Nasal cavity respiratory epithelium epithelial cell of viscerocranial mucosa (primary cell): ENCODE measurements at places on chromosomes 4 and X. TPM values are rescaled to one million over a fixed set of nuclear protein-coding genes. Genes with fewer than 3 reads are reported as not detected.

TLR1 gene
- 0.34 and 0.78 TPM in 2 replicates for total RNA-seq

ADH1C gene
- total RNA-seq = 0.21 TPM in 1 of 2 replicates, not detected in the other

SHROOM4 gene
- 0.34 and 2.8 TPM in 2 replicates for total RNA-seq

ADH4 gene
- total RNA-seq = not detected in 2 replicates

SMR3A gene
- not detected in 2 replicates for total RNA-seq

CACNA1F gene
- total RNA-seq = under 0.01 and 0.07 TPM in 2 replicates

COX7B2 gene
- total RNA-seq = not detected in 2 replicates

KIAA1210 gene
- total RNA-seq = not detected in 2 replicates

CORIN gene
- 0.34 and 0.78 TPM in 2 replicates for total RNA-seq

CC2D2A gene
- 6.2 and 8.3 TPM in 2 replicates for total RNA-seq

NXF3 gene
- under 0.01 TPM in 1 of 2 replicates, not detected in the other for total RNA-seq

SLC30A9 gene
- total RNA-seq = 49.2 and 69.7 TPM in 2 replicates

CXorf65 gene
- not detected in 2 replicates for total RNA-seq

SMIM9 gene
- total RNA-seq = not detected in 2 replicates

GPR82 gene
- not detected in 2 replicates for total RNA-seq

EGF gene
- total RNA-seq = 0.34 and 2.7 TPM in 2 replicates

TCEAL9 gene
- total RNA-seq = 59.6 and 61.9 TPM in 2 replicates

TMEM128 gene
- total RNA-seq = 22.6 and 35.5 TPM in 2 replicates

CXCL1 gene
- 4.1 and 88.6 TPM in 2 replicates for total RNA-seq

FRMPD4 gene
- total RNA-seq = under 0.01 TPM in 2 replicates

HTR2C gene
- not detected in 2 replicates for total RNA-seq

NSG1 gene
- total RNA-seq = 5.1 and 15.3 TPM in 2 replicates

CDX4 gene
- total RNA-seq = not detected in 2 replicates

NAA11 gene
- not detected in 2 replicates for total RNA-seq

PDZD4 gene
- total RNA-seq = 0.36 TPM in 1 of 2 replicates, not detected in the other

ENPEP gene
- 0.34 TPM in 1 of 2 replicates, not detected in the other for total RNA-seq

GPR119 gene
- total RNA-seq = not detected in 2 replicates

FBXW7 gene
- 98.4 and 145 TPM in 2 replicates for total RNA-seq

CT47B1 gene
- not detected in 2 replicates for total RNA-seq

CITED1 gene
- total RNA-seq = 0.14 and 0.34 TPM in 2 replicates

MTMR1 gene
- total RNA-seq = 12.0 and 32.8 TPM in 2 replicates

ZNF81 gene
- total RNA-seq = 4.4 and 7.8 TPM in 2 replicates

DCHS2 gene
- total RNA-seq = under 0.01 and 0.07 TPM in 2 replicates

ARSD gene
- 12.0 and 57.2 TPM in 2 replicates for total RNA-seq

SOWAHB gene
- 15.0 and 15.4 TPM in 2 replicates for total RNA-seq

KCND1 gene
- total RNA-seq = under 0.01 and 0.93 TPM in 2 replicates

CFI gene
- total RNA-seq = 2.5 TPM in 1 of 2 replicates, not detected in the other

FGF16 gene
- total RNA-seq = not detected in 2 replicates

TMEM156 gene
- total RNA-seq = 3.8 and 4.8 TPM in 2 replicates

USP17L28 gene
- total RNA-seq = not detected in 2 replicates

CDKN2AIP gene
- total RNA-seq = 19.5 and 20.1 TPM in 2 replicates

CFP gene
- under 0.01 and 0.07 TPM in 2 replicates for total RNA-seq
